ENCODE measurements at places on chromosomes 16 and 17.

DNA sequence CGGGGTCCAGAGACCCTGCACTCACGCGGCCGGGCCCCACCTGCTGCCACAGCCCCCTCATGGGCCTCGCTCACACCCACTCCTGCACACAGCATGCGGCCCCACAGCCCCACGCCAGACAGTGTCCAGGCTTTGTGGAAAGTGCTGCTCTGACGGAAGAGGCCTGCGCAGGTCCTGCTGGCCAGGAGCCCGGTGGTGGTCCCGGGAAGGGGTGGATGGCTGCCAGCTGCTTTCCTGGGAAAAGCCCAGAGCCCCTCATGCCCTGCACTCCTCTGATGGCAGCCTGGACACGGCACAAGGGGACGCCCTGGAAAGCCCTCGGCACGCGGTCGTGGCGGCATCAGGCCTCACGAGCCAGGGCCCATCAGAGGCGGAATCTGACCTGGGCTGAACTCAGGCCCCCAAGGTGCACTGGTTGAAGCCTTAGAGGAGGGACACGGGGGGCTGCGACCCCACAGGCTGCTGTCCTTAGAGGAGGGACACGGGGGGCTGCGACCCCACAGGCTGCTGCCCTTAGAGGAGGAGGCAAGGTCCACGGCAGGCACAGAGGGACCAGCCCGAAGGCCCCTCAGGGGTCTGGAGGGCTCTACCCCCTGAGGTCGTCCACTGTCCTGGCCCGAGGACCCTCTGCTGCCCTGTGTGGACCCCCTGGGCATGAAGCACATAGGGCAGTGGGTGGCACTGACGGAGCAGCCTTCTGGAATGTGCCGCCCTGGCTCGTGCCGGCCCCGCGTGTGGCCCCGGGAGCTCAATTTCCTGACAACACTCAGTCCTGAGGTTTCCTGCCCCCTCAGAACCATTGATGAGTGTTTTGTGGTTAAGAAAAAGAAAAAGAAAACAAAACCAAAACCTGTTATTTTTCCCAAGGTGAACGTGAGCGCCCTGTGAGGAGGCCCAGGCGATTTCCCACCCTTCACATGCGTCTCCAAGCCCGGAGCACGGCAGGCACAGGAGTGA lies 22.1 kb downstream of the SOX8 start:
- DNase-seq: no peak

DNA sequence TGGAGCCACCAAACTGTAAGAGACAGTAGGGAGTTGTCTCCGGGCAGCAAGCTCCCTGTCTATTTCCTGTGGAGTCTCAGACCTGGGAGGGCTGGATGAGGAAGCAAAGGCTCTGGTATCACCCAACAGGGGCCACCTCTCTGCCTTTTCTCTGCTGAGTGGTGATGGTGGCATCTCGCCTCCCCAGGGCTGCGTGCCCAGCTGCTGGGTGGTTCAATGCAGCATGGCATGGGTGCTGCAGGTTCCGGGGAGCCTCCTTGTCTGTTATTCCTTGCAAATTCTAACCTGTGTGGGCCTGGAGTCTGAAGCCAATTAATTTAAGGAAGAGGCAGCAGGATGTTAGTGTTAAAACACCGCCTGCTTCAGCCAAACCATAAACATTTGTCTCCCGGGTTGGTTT lies 78.2 kb downstream of the CCDC182 start:
- DNase-seq: no peak

DNA sequence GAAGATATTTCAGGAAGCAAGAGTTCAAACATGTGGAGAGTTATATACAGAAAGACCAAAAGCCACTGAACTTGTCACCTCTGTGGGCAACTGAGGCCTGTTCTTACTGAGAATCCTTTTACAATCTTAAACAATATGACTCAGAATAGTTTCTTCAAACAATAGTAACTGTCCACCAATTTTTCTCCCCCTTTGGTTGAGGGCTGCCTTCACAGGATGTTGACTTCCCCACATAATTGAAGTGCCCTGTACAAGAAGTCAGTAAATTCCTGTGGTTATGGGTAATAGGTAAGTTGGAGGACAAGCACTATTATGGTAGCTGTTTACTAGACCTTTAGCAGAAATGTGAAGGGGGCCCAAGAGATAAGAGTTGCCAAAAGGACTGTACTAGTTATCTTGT lies 215.8 kb downstream of the CDH8 start:
- DNase-seq: no peak

- DNase-seq: no peak
Measured at GRCh38 chr16:13571036-13571435, 348.9 kb upstream of the ERCC4 start.

DNA sequence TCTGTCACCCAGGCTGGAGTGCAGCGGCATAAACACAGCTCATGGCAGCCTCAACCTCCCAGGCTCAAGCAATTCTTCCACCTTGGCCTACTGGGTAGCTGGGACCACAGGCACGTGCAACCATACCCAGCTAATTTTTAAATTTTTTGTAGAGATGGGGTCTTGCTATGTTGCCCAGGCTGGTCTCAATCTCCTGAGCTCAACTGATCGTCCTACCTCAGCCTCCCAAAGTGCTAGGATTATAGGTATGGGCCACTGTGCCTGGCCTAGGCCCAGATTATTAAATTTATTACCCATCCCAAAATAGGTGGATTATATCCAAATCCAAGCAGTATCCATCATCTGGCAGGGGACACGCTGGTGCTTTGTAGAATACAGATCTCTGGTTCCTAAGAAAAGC lies 53.8 kb downstream of the METTL16 start:
- no peak for DNase-seq

DNA sequence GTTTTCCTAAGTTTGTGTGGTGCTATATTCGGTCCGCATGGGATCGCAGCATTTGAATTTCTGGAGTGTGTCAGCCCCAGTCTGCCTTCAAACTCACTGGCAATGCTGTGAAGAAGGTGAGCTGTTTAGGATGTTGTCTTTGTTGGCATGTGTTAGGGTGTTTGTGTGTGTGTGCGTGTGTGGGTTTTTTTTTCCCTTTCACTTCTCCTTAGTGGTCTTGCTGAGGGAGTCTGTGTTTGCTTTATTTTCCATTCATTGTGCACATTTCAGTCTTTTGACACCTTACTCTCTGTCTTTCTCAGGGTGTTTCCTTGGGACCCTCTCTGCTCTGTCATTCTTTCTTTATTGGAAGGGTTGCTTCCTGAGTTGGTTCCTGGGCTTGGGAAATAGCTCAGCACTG lies 27.7 kb upstream of the RBFOX1 start:
- no peak for DNase-seq

DNA sequence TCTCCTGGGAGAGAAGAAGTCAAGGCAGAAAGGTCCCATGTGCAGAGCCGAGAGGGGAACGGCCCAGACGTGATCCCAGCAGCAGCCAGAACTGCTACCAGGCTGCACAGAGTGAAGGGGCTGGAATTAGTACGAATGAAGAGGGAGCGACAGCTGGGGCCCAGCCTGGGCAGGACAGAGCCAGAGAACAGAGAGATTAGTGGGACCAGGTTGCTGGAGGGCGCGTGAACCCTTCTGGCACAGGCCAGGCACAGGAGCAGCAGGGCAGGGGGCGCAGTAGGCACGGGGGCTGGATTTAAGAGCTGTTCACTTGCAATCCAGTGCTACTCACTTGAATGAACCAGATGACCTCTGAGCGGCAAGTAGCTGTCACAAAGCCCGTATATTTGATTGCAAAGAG lies 66.9 kb downstream of the PLXDC1 start:
- no peak for DNase-seq

All from NCI-H774 (cell line).